Uterus (tissue), 4 donors: ENCODE measurements at places on chromosomes 11 and 22.
A peak's percentile ranks its signal among the peaks of the same experiment; 100 is the strongest.

DNA sequence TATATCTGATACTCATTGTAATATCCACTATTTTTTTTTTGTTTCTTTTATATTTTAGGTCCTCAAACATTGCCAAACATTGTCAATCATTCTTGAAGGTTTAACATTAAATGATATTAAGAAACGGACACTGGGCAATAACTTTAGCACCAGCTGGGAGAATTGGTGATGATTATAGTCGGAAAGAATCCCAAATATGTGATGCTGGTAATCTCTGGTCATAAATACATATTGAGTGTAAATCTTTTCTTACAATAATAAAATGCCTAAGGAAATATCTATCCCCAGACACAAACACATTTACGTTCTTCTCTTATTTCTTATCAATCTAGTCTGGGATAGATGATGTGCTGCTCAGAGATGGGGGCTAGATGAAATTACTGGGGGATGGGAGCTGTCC lies 25.2 kb downstream of the OR51E2 start:
- H3K4me3 ChIP-seq = no peak overlapping the region
- DNase-seq = no peak
- no peaks in the 10 kb centered on the region for H3K4me1 ChIP-seq
- no peaks in the 10 kb centered on the region for H3K27me3 ChIP-seq
- no peak overlapping the region for H3K27ac ChIP-seq

- H3K4me3 ChIP-seq = no peak overlapping the region
- H3K27me3 ChIP-seq = peaks cover 4% of the 10 kb centered on the region
- no peak overlapping the region for H3K27ac ChIP-seq
- no peaks in the 10 kb centered on the region for H3K36me3 ChIP-seq
- no peaks in the 10 kb centered on the region for H3K4me1 ChIP-seq
- peak; percentile 8 for DNase-seq
These were observed 608.2 kb downstream of the TBC1D22A start for GRCh38 chr22:47370448-47371262.

DNA sequence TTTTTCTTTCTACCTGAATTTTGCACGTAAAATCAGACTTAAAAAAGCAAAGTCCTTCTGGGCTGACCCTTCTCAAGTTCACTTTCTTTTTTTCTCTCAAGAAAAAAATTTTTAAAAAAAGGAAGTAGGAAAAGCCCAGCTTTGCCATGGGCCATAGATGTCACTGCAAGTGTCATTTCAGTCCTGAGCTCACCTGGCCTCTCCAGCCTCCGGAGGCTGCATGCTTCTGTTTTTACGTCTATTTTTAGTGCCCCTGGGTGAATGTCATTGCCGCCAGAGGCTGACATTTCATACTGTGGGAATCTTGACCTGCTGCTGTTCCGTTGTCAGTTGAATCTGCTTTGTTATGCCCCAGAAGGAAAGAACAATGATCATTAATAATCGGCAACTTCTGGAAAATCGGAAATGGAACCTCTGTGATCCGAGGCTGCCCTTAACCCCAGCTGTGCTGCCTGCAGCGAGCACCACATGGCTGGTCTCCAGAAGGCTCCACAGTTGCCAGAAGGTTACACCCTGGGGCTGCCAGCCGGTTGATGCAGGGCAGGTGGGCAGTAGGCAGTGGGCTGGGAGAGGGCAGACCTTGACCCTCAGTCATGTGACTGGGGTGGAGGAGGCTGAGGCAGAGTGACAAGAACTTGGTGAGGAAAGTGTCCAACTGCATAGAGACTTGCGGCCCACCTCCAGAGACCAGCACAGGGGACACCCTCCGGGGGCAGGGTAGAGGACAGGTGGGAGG lies 16.7 kb upstream of the MYEOV start:
- H3K36me3 ChIP-seq = no peaks in the 10 kb centered on the region
- H3K27ac ChIP-seq = no peak overlapping the region
- H3K27me3 ChIP-seq = no peaks in the 10 kb centered on the region
- DNase-seq = no peak
- H3K4me1 ChIP-seq = no peaks in the 10 kb centered on the region

DNA sequence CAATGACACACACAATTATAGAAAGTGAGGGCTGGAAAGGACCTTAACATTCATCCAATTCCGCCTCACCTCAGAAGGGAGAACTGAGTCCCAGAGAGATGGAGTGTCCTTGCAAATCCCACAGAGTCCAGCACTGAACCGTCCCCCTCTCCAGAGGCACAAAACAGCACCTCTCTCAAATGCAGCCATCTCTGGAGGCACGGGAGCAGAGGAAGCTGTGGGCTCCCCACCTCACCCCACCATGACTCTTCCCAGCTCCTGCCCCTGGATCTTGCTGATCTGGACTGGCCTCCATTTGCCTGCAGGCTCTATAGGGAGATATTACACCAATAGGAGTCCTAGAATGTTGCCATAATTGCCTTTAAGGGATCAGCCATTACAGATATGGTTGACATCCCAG lies 1.4 kb upstream of the DRD2 start:
- no peak for DNase-seq
- no peak overlapping the region for H3K27ac ChIP-seq
- H3K4me3 ChIP-seq = no peak overlapping the region
- H3K4me1 ChIP-seq = no peaks in the 10 kb centered on the region
- H3K36me3 ChIP-seq = no peaks in the 10 kb centered on the region

GRCh38 chr11:2775626-2776350 lies 76.0 kb upstream of the KCNQ1OT1 start:
- no peak for DNase-seq
- H3K27me3 ChIP-seq = no peaks in the 10 kb centered on the region
- H3K4me3 ChIP-seq = no peak overlapping the region
- H3K27ac ChIP-seq = no peak overlapping the region
- no peaks in the 10 kb centered on the region for H3K36me3 ChIP-seq

DNA sequence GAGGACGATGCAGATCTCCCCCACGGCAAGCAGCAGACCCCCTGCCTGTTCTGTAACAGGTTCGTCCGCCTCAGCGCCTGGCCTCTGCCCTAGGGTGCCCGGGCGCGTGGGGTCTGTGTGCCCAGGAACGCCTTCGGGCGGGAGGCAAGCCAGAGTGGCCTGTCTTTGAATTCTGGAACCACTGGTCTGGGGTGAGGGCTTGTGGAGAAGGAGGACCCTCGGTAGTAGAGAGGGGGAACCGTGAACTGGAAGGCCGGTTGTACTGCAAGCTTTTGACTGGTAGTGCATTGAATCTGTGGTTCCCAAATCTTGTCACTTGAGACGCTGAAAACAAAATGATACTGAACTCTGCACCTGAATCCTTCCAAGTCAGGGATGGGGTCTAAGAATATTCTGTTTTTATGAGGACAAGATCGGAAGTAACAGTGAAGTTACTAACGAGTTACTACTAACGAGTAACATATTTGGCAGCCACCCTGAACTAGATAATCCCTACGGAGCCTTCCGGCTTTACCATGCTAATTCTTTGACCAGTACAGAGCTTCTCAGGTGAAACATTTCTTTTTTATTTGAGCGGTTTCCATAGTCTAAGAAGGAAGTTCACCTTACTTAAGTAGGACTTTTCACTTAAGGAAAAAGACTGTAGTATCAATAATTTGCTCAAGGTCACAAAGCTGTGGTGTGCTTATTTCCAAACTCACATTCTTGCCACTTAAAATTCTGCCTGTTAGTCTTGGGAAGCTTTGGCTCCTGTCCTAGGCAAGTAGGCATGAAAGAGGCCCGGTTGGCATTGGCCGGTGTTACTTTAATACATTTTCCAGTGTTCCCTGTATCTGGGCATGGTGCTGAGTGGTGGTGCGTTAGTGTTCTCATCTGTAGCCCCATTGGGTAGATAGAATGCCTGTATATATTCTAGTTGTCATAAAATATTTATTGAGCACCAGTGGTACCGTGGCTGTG lies 860 bp downstream of the PRMT3 start:
- no peak for DNase-seq
- H3K4me3 ChIP-seq = peak overlapping the region; percentile 85
- peak overlapping the region; percentile 92 for H3K27ac ChIP-seq
- no peaks in the 10 kb centered on the region for H3K27me3 ChIP-seq
- H3K36me3 ChIP-seq = no peaks in the 10 kb centered on the region

- peaks cover under 1% of the 10 kb centered on the region for H3K4me1 ChIP-seq
- no peaks in the 10 kb centered on the region for H3K27me3 ChIP-seq
- H3K27ac ChIP-seq = peak overlapping the region; percentile 81
- H3K4me3 ChIP-seq = no peak overlapping the region
These were observed 14.1 kb downstream of the CREB3L1 start for GRCh38 chr11:46291441-46292150.

GRCh38 chr11:35166369-35167360 lies 27.7 kb downstream of the CD44 start:
- no peak for DNase-seq
- no peaks in the 10 kb centered on the region for H3K36me3 ChIP-seq
- no peak overlapping the region for H3K4me3 ChIP-seq
- H3K27me3 ChIP-seq = no peaks in the 10 kb centered on the region
- H3K27ac ChIP-seq = peak overlapping the region; percentile 90

DNA sequence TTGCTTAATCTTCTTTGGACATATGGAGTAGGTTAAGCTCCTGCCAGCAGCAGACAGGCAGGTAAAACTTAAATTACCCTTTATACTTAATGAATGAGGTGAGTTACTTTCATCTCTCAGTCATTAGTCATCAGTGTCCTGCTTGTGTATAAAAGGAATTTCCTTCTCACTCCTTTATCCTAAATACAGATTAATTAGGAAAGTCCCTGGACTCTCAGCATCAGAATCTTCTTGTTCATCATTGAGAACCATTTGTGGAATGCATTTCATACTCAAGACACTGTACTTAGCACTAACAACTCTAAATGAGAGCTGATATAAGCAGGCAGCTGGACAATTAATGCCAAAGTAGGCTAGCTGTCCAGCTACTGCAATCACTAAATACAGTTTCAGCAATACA lies 630.4 kb downstream of the METTL15 start:
- no peaks in the 10 kb centered on the region for H3K4me1 ChIP-seq
- no peaks in the 10 kb centered on the region for H3K27me3 ChIP-seq
- H3K36me3 ChIP-seq = no peaks in the 10 kb centered on the region
- no peak overlapping the region for H3K27ac ChIP-seq
- no peak overlapping the region for H3K4me3 ChIP-seq

- H3K27ac ChIP-seq = peak overlapping the region; percentile 81
- no peaks in the 10 kb centered on the region for H3K36me3 ChIP-seq
- H3K4me1 ChIP-seq = peaks cover 14% of the 10 kb centered on the region
- H3K27me3 ChIP-seq = no peaks in the 10 kb centered on the region
These were observed 449 bp downstream of the PIDD1 start for GRCh38 chr11:804599-804964.

DNA sequence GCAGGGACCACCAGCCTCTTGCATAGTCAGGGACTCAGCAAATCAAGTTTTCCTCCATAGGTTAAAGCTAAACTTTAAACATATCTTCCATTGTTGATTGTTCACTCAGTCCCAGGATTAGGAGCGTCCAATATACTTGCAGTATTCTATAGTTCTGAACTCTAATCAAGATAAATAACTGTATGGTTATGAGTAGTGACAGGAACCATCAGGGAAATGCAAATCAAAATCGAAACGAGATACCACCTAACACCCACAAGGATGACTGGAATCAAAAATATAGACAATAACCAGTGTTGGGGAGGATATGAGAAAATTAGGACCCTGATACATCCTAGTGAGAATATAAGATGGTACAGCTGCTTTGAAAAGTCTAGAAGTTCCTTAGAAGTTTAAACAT lies 190.0 kb downstream of the ETS1 start:
- H3K4me1 ChIP-seq = no peaks in the 10 kb centered on the region
- H3K36me3 ChIP-seq = no peaks in the 10 kb centered on the region
- no peak for DNase-seq
- H3K27me3 ChIP-seq = no peaks in the 10 kb centered on the region
- no peak overlapping the region for H3K27ac ChIP-seq

DNA sequence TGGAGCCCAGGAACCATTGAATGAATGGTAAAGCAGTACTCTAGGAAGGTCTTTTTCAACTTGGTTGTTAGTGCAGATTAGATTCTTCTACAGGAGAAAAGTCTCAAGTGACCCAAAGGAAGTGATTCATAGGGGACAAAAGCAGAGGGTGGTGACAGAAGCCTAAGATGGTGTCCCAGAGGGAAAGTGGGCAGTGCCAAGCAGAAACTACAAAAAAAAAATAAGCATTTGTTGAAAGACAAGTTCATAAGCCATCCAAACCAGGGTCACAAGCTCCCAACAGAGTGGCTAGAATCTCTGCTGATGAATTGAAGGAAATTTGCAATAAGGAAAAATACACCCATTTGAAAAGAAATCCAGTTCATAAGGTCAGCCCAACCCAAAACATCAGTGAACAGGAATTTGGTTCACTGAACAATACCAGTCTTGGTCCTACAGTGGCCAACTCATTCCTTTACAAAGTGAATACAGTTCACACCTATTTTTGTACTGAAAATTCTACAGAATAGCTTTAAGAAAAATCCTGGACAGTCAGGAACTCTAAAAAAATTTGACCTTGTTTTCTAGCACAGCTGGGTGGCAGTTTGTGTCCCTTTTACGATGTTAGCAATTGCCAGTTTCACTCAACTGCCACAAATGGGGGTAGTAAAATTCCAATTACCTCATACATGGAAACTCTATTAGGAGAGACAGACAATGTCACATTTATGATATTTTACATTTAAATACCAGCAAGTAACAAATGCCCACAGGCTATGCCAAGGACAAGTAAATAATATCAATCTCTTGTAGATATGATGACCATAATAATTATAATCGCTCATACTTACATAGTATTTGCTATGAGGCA lies 21.6 kb upstream of the NUP160 start:
- H3K27me3 ChIP-seq = no peaks in the 10 kb centered on the region
- H3K36me3 ChIP-seq = no peaks in the 10 kb centered on the region
- no peak for DNase-seq

DNA sequence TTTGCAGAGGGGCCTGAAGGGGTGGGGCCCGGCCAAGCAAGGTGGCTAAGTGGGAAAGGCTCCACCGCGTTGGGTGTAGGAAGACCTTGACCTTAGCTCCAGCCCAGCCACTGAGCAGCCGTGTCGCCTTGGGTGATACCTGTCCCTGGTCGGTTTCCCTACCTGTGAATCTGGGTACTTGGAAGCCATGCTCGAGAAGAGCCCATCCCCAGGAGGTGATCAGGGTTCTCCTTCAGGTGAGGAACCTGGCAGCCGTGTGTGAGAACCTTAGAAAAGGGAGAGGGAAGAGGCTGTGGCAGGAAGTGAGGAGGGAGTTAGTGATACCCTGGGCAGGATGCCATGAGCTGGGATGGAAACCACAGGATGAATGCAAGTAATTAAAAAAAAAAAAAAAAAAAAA lies 21.6 kb downstream of the PPARA start:
- no peak overlapping the region for H3K4me3 ChIP-seq
- no peaks in the 10 kb centered on the region for H3K27me3 ChIP-seq
- DNase-seq = no peak
- H3K36me3 ChIP-seq = no peaks in the 10 kb centered on the region

DNA sequence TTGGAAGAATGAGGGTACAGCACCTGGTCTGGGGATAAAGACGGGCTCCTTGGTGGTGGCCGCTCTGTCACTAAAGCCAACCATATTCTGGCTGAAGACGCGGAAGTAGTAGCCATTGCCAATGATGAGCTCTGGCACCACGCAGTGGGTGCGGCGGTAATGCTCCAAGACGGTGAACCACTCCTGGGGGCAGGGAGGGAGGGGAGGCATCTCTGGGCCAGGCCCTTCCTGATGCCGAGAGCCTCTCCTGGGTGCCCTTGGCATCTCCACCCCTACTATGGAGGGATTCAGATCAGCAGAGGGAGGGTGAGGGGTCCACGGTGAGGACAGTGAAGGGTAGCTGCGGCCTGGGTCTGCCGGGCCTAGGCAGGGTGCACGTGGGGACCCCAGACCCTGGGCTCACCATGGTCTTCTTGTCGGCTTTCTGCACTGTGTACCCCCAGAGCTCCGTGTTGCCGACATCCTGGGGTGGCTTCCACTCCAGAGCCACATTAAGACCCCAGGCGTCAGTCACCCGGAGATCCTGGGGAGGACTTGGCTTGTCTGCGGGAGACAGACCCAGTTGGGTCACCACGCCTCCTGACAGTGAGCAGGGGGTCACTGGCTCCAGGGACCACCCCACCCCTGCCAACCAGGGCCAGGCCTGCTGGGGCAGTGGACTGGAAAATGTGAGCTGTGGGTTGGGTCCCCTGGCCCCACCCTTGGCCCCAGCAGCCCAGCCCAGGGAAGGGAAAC lies 19.5 kb downstream of the MYBPC3 start:
- H3K27ac ChIP-seq = no peak overlapping the region
- no peak overlapping the region for H3K4me3 ChIP-seq
- DNase-seq = no peak
